Stimulated activated CD4-positive, alpha-beta T cell treated with anti-CD3 and anti-CD28 coated beads, TNF-alpha, amount 100 ng/mL, for 24 hours (primary cell): ENCODE measurements at places on chromosomes 2 and 18.

GRCh38 chr18:14189858-14190257, 57.6 kb upstream of the ZNF519 start:
- DNase-seq = no peak

DNA sequence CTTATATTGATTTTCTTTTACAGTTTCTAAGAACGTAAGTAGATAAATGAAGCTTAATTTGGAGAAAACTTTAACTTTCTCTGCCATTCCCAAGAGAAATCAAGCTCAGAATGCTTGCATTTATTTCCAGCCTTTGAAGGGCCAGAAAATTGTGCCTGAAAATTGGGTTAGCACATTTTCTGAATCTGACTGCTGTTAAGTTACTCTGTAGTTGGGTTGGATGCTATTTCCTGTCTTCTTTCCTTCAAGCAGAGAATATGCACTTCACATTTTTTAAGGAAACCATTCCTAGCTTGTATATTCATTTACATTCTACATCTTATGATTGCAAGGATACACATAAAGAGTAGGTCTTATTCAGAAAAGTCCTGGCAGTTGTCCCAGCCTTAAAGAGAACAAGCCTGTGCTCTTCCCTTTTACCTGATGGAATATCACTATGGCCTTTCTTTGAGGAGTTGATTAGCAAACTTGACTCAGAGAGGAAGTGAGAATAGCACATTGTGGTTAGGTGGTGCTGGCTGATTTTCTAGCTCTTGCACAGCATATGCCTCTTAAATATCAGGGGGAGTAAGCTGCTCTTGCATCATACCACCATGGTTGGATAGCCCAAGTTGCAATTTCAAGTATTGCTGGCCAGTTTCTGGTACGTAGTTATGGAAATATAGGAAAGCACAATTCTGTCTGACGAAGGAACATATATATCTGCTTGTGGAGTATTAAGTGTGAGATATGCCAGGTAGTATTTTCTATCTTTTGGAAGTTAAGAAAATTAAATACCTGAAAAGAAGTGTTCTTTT, 133.7 kb downstream of the COMMD1 start:
- no peak for DNase-seq

DNA sequence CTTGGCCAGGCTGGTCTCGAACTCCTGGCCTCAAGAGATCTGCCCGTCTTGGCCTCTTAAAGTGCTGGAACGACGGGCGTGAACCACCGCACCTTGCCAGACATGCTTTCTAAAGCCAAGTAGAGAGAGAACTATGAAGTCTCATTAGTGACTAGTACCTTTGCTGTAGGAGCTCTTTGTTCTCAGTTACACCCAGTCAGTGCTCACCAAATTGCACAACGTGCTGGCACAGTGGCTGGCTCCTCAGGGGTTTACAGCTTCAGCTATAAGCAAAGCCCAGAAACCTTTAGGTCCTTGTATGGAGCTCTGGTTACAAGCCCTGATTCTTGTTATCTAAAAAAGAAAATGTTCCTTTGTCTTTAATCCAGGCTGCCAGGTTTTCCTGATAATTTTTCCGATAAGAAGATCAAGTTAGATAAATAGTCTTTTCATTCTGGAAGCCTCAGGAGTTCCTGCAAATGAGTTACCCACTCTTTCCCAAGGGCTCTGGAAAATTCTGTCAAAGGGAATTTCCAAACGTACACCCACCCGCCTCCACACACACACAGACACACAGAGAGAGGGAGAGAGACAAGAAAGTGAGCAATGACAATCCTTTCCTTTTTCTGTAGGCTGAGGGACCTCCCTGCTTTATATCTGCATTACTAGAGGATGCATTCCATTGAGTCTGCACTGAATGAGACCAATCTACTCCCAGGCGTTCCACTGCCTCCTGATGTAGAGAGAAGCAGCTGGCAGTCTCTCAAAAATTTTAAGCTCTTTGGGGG, 100.2 kb upstream of the CSRNP3 start:
- no peak for DNase-seq

GRCh38 chr2:160371251-160372009, 122.2 kb downstream of the RBMS1 start:
- no peak for DNase-seq

- no peak for DNase-seq
Observed at GRCh38 chr2:39289609-39290008, 45.8 kb upstream of the CDKL4 start.

DNA sequence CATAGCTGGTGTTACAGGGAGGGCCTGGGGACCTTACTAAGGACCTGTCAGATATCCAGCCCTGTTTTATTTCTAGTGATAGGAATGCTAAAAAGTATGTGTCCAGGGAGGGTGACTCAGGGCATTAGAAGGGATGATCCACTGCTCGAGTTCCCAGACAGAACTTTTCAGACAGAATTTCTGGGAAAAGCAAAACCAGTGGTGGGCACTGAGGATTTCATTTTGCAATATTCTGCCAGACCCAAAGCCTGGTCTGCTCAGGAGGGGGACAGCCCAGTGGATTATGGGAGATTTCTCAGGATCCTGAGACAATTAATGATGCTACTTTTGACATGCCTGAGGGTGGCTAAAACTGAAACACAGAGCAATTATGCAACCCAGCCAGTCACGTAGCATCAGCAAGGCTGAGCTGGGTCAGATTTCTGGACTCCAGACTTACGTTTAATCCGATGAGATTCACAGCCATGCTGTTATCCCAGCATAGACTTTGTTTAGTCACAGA, 4.7 kb upstream of the KCNE4 start:
- no peak for DNase-seq

GRCh38 chr2:20662308-20662937, 4.5 kb upstream of the GDF7 start:
- DNase-seq = no peak

DNA sequence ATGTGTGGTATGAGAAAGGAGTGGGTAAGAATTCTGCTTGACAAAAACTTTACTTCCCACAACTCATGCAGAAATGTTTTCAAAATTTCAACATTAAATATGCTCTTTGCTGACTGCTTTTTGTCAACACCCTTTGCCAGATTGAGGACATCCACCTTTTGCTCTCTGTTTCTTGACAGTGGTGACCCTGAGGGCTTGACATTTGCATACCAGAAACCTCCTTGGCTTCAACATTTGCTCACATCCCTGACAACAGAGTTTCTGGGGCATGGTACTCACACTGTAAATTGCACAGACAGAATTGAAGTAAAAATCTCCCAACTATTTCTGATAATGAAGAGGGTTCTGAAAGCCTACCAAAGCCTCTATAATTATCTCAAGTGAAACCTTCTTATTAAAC, 95.7 kb downstream of the RND3 start:
- no peak for DNase-seq

DNA sequence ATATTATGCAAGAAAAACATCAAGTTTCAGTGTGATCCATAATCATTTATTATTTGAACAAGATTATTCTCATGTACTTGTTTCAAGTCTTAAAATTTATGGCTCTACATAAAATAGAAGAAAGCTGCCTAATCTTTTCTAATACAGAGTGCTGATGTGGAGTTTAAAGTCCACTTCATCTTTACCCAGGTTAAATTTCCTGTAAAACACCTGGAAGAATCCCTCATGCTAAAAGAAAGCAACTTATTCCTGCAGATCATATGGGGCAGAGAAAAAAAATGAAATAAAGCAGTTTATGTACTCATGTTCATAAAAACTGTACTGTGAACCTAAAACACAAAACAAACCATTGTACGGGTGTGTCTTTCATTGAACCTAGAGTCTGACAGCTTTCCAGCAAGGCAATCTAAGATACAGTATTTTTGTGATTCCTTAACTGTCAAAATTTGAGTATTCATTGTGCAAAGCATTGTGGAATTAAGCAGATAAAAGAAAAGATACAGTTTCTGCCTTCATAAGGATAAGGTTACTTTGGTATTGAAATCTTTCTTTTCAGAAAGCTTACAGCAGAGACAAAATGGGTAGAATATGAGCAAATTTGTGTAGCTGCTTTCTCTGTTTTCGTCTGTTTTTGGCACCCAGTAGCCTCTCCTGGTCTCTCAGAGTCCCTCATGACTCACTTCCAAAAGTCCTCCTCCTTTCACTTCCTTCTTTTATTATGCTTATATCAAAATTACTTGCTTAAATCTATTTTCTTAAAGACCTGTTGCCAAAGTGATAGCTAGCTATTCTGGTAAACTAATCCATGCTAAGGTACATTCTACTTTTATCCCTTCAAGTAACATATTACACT, 26.9 kb upstream of the GLS start:
- DNase-seq = no peak

GRCh38 chr2:98009887-98010760, 14.4 kb upstream of the TMEM131 start:
- no peak for DNase-seq

GRCh38 chr2:220842901-220843665, 729.0 kb downstream of the EPHA4 start:
- DNase-seq = no peak

- no peak for DNase-seq
Observed at GRCh38 chr2:113309655-113310387, 31.1 kb upstream of the PAX8 start.

GRCh38 chr2:217840522-217840921, 162.3 kb downstream of the TNS1 start:
- DNase-seq = no peak

- DNase-seq = no peak
Observed at GRCh38 chr18:8821531-8821930, 116.2 kb downstream of the MTCL1 start.

DNA sequence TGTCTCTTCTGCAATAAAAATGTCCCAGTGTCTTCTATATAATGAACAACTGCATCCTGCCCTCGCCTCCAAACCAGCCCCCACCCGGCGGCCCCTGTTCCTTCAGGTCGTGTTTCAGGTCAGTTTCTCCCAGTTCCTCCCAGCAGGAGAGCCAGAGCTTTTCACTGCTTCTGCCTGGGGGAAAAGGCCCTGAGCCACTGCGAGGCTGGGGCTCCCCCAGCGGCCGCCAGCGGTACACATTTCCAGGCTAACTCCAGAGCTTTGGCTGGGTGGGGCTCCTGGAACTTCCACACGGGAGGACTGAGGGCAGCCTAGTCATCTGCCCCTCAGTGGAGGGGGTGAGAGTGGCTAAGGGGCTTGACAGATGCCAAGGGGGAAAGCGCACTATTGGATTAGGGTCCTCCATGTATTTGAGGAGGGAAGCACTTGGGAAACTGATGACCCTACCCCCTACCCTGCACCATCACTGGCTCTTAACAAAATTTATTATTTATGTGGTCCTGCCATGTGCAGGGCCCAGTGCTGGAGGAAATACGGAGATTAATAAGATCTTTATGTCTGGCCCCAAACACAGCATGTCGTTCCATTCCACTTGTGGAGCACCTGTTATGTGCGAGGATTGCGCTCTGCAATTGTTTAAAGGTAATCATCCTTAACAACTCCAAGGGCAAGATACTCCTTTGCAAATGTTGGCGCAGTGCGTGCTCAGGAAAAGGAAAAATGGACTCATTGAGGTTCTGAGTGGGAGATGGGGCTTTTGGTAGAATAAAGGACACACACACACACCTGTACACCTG, 17.3 kb upstream of the CYS1 start:
- peak; percentile 45 for DNase-seq

GRCh38 chr2:119786295-119786694, 26.6 kb downstream of the PTPN4 start:
- no peak for DNase-seq

DNA sequence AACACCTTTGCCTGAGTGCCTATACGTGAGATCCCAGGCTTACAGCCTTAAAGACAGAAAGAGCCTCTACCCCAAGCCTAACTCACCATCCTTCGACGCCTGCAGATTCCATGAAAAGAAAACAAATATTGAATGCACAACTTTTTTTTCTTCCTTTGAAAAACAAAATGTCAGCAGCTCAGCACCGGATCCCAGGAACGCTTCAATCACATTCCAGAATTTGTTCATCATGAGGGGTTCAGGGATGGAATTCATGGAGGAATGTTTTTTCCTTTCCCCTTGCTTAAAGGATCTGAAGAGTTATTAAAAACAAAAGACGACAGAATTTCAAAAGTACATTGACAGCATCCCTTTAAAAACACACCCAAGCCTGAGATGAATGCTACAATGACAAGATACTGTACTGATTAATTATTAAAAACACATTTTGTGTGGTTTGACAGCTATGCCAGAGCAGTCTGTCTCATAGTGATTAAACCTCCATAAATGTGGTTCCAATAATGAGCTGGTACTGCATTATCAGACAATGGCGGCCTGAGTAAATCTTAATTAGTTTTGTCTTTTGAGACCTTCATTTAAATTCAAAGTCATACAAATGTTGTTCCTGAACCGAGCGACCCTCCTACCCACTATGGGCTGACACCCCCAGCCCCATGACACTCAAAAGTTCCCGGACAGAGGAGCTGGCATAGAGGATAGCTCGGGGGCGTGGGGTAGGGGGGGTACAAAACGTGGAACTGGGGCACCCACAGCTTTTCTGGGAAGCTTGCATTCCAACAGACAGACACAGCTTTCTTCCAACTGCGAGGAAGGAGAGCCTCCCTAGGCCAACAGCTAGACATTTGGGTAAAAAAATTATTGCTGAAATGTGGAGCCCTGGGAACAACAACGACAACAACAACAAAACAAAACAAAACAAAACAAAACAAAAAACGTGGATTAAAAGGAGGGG, 227.5 kb downstream of the TTC32 start:
- no peak for DNase-seq

DNA sequence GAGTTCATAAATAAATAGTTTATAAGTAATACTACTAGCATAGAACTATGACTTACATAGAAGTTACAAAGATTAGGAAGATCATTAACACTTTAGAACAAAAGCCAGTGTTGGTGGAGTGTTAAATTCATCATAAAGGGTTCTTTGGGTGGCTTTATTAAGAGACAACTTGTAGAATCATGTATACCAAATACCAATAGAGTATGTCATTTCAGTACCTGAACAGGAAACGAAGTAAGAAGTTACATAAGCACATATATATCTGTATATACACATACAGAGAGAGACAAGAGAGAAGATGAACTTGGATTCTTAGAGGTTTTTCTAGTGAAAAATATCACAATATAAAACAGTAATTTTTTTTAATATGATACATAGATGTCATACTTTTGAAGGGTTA, 82.5 kb upstream of the OTX1 start:
- DNase-seq = no peak

GRCh38 chr2:99458529-99458928, 31.3 kb downstream of the REV1 start:
- no peak for DNase-seq

- DNase-seq = no peak
Observed at GRCh38 chr2:181682026-181682789, 1.9 kb upstream of the NEUROD1 start.

DNA sequence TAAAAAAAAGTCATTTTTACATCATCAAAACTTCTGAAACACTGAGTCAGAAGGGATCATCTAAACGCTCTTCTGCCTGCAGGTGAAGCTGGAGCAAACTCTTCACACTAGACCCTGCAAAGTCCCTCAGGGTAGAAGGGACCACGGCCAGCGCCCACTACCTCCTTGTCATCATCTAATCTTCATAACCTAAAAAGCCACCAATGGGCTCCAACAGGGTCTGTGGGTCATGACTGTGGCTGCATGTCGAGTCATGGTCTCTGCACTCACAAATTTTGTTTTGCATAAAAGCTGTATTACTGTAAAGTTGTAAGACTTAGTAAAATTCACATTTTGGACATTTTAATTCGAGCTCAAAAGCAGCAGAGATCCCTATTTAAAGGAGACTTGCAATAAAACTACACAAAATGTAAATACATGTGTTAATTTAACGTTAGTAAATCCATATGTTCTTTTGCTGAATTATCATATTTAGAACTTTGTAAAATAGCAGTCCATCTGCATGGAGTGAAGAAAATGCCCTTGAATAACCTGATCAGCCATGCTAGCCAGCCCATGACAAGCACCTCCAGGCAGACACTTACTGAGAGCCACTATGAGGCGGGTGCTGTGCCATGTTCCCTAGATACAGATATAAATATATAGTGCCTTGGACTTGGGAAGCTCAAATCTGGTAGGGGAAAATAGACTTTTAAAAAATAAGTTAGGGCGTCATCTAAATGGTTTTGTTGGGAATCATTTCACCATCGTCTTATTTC, 437.2 kb upstream of the LYPD1 start:
- no peak for DNase-seq
